C1 segment of cervical spinal cord (tissue), 14 donors: ENCODE measurements at places on chromosomes 1 and 21.

DNA sequence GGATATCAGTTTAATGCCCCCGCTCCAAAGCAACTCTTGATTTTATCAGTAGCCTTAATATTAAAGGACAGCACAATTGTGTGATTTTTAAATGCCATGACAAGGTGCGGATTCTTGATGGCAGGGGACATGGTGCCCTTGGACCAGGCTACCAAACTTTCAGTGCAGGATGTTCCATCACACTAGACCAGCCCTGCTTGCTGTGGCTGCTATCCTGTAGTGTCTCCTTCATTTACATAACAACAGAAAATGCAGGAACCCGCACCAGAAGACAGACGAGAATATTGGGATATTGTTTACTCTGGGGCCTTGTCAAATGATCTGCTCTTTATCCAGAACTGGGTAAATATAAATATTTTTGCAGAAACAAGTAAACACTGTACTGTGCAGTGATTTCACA lies 229.3 kb upstream of the PKN2 start:
- DNase-seq, result no peak

- no peak for DNase-seq
These were observed 27.8 kb upstream of the GPR153 start for GRCh38 chr1:6288665-6289064.

DNA sequence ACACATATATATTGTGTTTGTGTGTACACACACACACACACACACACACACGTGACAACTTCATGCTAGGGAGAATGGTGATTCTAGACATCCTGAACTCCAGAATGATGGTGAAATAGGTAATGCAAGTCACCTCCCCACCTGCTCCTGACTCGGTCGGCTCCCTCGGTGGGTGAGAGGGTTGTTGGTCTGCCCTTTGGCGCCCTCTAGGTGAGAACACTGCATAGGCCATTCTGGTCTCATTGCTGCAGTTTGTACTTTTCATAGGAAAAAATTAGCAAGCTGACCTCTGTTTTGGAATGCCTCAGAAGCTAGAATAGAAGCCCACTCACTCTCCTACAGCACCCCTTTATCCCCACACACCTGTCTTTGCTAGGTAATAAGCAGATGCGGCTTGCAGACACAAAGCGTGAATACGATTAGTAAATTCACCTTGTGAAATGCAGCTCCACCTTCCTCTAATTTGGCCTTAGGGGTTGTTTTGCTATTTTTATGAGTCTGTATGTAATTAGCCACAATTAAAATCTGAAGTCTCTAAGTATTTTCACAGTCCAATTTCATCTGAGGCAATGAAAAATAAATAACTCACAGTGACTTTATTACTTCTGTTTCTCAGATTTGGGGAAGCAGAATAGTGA lies 130.0 kb upstream of the KCNJ15 start:
- DNase-seq, result peak; percentile 2

DNA sequence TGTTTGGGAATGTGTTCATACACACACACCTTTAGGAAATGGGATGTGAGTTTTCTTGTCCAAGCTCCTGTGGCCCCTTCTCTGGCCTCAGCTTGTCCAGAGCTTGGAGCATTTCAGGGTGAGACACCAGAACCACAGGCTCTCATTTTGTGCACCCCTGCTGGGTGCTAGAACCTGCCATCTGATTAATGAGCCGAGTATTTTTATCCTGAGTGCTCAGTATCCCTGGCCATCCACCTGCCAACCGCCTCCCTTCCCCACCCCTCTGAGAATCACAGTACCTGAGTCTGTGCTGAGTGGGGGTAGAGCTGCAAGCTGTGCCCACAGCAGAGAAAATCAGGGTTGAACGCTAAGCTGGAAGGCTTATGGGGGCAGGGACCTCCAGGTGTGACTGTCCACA lies 1.4 kb downstream of the CASQ1 start:
- DNase-seq, result no peak

DNA sequence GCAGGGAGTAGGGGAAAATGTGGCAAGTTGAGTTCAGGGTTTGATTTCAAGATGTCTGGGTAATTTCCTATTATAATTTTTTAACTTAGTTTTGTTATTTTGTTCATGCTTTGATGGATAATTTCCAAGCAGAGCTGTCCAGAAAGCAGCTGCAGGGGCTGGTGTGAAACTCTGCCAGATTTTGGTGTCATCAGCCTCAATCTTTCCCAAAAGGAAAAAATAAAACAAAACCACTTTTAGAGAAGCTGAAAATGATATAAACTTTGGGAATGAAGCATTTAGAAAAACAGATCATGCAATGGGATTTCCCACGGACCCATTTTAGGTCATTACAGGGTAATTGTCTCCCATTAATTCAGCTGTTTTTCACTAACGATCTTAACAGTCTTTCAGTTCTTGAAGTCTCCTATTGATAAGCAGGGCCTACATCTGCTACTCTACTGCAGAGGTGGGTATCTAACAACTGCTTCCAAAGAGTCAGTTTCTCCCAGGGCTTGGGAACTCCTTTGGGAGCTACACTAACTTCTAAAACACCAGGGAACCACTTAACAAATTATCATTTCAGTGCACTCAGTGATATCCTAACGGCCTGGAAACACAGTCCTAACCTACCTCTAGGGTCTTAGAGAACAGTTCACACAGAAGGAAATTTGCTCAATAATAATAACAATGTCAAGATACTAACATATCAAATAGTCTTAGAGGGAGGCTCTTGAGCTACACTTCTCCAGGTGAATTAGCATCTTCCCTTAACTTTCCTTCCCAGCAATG lies 12.3 kb downstream of the ZNF436 start:
- DNase-seq, result no peak

DNA sequence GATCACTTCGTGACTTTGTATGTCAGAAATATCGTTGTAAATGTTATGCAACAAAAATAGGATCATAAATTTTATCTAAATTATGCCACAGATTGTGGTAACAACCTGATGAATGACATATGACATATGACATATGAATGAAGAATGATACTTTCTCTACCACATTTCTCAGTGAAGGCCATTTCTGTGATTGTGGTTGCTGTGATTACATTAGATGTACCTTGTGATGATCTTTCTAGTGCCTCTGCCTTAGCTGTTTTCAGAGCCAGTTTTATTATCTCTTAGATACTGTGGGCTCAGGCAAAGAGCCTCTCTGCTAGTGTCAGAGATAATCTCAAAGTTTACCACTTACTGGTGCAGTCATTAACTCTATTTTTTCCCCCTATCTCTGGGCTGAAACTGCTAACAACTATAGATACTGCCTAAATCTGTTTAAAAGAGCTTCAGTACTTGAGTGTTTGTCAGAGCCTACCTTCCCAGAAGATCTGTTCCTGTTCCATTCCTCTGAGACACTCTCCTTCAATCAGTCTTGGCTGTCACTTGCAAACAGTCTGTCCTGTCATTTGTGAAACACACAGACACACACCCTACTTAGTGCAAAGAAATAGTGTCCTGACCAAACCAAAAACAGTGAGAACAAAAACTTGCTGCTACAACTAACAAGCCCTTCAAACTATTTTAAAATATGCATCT lies 55.5 kb downstream of the HMCN1 start:
- DNase-seq, result no peak

DNA sequence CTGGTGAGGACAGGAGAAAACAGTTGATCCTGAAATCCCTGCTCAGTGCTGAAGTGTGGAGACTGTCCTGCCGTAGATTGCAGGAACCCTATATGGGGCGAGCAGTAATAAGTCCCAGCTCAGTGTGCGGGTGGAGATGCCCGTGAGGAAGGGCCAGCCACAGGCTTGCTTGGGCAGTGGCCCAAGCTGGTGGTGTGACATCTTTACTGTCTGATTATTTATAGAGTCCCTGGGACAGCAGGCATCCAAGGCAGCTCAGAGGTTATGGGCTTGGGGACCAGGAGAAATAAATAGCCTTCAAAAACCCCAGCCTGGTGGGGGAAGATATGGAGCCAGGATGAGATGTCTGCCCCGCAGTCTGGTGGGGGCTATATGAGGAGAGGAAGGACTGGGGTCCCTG lies 170.7 kb upstream of the POU3F1 start:
- DNase-seq, result no peak

- DNase-seq, result no peak
These were observed 27.7 kb upstream of the DYRK1A start for GRCh38 chr21:37338671-37339551.

DNA sequence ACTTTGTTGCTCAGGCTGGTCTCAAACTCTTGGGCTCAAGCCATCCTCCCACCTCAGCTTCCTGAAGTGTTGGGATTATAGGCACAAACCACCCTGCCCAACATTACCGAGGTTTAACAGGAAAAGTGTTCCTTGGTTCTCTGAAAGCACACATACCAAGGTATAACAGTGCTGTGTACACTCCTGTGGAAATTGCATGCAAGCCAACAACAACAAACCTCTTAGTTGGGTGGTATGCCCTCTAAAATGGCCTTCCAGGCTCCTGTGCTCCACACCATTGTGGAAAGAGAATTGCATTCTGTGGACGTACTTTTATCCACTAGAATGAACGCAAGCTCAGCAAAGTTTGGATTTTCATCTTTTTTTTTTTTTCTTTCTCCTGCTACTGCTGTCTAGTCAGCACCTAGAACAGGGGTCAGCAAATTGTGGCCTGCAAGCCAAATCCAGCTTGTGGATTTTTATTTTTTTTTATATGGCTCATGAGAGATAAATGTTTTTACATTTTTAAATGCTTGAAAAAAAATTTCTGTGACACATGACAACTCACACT lies 192.2 kb upstream of the TNR start:
- no peak for DNase-seq

DNA sequence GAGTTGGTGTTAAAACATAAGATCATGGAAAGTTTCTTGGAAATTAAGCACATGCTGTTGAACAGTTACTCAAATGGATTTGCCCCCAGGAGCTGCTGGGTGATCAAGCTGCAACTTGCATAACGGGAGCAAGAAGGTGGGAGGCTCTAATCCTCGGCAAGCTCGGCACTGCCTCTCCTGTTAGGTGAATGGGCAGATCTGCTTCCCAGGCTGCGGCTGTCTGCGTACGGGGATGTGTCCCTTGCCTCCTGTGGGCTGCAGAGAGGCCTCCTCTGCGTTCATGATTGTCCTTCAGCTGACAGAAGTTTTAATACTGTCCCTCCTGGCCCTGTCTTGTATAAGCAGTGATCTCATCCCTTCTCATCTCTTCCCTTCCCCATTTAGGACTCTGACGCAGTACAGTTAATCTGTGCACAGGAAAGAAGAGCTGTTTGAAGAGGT lies 36.7 kb downstream of the ATP1A1 start:
- DNase-seq, result no peak

GRCh38 chr1:79662596-79662995 lies 656.1 kb upstream of the ADGRL4 start:
- no peak for DNase-seq

DNA sequence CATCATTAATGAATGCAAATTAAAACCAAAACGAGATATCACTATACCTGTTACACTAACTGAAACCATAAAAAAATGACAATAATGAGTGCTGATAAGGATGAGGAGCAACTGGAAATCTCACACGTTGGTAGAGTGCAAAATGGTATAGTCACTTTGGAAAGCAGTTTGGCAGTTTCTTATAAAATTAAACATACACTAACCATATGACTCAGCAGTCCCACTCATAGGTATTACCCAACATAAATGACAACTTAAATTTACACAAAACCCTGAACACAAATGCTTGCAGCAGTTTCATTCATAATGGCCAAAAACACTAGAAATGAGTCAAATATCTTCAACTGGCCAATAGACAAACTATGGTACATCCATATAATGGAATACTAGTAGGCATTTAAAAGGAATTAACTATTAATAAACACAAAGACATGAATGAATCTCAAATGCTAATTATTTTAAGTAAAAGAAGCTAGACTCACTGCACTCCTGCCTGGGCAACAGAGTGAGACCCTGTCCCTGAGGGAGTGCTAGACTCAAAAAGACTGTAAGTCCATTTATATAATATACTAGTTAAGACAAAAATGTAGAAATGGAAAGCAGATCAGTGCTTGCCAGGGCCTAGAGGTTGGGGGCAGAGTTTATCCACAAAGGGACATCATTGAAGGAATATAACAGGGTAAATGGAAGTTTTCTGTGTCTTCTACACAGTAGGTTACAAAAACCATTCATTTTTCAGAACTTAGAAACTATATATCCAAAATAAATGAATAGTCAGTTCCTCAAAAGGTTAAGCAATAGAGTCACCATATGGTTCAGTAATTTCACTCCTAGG lies 77.4 kb downstream of the EIF4G3 start:
- DNase-seq, result no peak

- DNase-seq, result no peak
These were observed 17.5 kb downstream of the ITGB2 start for GRCh38 chr21:44903050-44903685.

GRCh38 chr1:4784761-4785160 lies 130.4 kb downstream of the AJAP1 start:
- DNase-seq, result no peak

DNA sequence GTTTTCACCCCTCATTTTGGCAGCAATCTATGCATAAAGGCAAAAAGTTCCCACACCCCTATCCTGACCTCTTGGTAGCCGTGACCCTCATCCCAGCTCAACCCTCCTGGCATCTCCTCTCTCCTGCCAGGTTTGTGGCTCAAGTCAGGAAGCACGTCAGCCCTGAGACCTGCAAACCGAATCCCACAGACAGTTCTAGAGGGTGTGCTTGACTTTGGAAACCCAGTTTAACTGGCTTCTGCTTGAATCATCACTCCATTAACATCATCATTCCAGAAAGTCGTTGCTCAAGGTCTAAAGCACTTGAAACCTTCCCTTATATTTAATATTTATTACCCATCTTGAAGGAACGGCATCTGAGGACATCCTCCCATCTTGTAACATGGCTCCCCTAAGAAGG lies 133.4 kb upstream of the ERG start:
- DNase-seq, result no peak

- no peak for DNase-seq
These were observed 923.2 kb downstream of the LTN1 start for GRCh38 chr21:28069450-28069923.

GRCh38 chr1:68051475-68051874 lies 1.0 kb upstream of the DIRAS3 start:
- DNase-seq, result no peak

GRCh38 chr1:51234721-51235425 lies 1.2 kb upstream of the RNF11 start:
- DNase-seq, result peak; percentile 9

DNA sequence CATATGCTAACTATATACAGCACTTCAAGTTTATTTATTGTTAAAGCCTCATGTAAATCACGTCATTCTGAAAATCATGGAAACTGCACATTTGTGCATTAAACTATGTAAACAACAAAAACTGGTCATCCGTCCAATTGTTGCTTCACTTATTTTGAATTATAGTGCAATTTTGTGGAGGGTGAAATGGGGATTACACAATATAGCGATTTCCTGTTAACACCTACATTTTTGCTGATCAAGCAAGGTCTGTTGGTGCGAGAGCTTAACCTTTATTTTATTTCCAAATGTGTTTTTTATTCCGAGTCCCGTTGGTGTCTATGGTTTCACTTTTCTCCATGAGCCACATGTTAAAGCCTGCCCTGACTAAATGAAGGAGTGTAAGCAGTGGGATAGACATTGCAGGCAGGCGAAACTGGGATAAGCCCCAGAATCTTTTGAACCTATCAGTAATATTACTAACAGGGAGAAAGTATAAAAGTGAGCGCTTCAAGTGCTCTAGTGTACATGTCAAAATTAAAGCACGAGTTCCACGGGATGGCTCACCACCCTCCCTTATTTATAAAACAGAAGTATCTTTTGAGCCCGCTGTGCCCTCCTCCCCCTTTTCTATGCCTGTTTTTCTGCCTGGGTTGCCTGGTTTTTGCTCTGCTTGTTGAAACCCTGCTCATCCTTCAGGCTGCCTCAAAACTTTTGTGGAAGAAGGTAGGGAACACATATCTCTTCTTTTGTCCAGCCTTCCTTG lies 120.7 kb downstream of the NFIA start:
- DNase-seq, result no peak

- DNase-seq, result no peak
These were observed 44.9 kb downstream of the TRAPPC10 start for GRCh38 chr21:44057055-44057454.

- DNase-seq, result no peak
These were observed 35.5 kb downstream of the CAPN2 start for GRCh38 chr1:223747838-223748335.
